ENCODE measurements at places on chromosomes 12 and 14.
A peak's percentile ranks its signal among the peaks of the same experiment; 100 is the strongest.

DNA sequence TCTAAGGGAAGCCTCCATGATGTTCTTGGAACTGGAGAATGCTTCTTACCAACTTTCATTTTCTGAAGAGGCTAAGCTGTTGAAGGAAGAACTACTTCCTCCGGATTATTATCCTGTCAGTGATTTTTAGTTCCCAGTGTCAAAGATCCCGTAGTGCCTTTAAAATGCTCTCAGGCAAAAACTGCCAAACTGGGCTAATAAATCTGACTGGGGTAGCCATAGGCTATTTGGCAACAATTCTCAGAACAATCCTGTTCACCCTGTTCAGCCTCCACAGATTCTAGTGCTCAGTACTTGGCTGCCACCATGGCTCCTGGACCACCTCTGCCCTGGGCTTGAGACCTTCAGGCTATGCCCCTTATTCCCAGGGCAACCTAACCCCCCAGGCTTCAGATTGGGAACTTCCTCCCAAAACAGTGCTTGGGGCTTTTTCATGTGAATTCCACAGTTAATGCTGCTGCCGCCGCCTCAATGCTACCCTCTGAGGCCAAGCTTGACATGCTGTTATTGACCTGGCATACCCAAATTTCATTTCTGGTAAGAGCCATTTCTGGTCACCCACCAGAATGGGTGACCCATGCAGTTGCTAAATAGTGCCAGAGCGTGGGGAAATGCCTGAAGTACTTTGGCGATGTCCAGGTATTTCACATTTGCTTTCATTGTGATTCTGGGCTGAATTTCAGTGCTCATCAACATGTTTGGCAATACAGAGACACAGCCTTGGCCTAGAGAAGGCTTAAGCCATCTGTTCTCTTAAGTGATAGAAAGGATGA, 110.0 kb upstream of the ARHGAP5 start:
- no peak for DNase-seq

- peak; percentile 39 for DNase-seq
Measured at GRCh38 chr12:75177997-75178396, 31.6 kb downstream of the KCNC2 start.

DNA sequence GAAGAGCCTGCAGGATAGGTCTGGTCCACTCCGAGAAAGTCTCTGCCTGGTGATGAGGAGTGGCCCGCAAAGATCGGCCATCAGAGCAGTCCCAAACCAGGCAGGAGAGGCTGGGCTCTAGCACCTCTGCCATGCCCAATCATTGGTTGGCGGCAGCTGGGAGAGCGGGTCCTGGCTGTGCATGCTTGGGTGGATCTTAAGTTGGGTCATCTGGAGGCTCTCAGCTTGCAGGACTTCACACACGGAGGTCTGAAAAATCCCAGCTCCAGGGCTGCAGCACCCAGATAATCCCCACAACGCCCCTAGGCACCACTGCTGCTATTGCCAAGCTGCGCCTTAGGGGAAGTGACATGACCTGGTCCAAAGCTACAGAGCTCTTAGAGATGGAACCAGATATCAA, 766.7 kb upstream of the TBX3 start:
- no peak for DNase-seq

GRCh38 chr14:100902295-100903133, 1.0 kb downstream of the RTL1 start:
- DNase-seq = no peak

DNA sequence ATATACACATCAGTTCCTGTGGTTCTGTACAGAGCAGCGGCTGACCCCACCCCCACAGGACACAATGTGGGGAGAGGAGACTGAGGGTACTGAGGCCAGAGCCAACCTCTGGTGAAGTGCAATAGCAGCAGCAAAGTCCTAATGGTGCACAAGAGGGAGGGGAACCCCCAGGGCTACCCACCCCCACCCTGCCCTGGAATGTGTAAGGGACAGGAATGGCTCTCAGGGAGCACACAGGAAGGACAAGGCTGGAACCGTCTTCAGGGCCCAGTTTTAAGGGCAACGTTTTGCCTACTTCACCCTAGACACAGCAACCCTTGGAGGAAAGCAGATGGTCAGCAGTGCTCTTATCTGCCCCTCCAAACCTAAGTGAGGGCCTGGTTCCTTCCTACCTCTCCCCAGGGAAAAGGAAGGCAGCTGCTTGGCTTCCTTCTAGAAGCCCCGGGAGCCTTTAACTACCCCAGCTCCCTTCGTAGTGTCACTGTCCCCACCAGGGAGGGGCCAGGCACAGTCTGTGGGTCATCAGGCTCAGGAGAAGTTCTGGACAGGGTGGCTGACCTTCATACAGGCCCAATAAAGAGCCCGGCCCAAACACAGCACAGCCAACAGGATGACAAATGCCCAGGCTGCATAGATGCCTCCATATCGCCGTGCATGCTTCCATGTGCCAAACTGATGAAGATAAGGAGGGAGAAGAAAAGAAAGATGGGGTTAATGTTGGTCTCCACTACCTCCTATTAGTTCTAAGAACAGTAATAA, 3.0 kb downstream of the PIP4P1 start:
- DNase-seq = no peak

- DNase-seq = no peak
Measured at GRCh38 chr14:98244162-98244948, 1027.6 kb downstream of the BCL11B start.

DNA sequence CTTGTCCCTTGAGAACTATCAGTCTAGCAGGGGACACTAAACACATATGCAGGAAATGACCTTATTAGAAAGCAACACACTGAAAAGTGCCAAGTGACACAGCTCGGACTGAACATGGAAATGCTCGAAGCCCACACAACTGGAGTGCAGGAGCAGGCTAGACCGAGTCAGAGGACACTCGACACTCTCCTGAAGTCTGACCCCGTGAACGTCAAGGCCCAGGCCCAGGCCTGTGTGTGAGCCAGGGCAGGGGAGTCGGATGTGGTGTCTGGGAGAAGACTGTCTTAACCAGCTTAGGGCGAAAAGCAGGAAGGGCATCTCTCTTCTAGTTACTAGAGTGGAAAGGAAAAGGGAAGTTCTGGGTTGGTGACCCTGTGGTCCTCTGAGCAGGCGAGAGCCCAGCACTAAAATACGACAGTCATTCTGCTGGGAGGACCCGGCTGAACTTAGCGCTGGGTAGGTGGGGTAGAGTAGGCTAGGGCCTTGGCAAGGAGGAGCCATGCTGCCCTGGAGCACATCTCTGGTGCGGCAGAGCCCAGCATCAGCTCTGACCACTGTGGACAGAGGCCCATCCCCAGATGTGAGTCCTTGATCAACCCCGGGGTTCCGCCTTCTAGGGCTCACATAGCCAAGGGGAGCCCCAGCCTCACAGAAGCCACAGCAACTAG, 93.0 kb downstream of the NTF3 start:
- no peak for DNase-seq

DNA sequence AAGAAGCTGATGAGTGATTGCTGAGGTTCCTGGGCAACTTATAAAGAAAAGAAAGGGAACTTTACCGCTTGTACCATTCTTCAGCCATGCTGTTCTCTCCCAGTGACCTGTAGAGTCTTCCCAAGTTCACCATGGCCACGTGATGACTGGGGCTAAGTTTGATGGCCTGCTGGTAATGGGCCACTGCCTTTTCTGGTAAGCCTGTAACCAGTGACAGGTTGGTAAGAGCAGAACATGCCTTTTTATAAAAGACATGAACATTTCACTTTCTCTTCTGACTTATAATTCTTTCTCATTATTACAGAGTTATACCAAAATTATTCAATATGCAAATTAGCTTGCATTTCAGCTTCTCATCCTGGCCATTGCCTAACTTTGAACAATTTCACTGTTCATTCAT, 20.9 kb upstream of the OVCH1 start:
- DNase-seq = no peak

GRCh38 chr14:23362200-23362599, 2.8 kb downstream of the EFS start:
- no peak for DNase-seq

GRCh38 chr14:101834800-101835547, 73.5 kb downstream of the PPP2R5C start:
- peak; percentile 45 for DNase-seq

- no peak for DNase-seq
Measured at GRCh38 chr12:607541-608001, 55.7 kb downstream of the NINJ2 start.

- DNase-seq = no peak
Measured at GRCh38 chr12:13179211-13180074, 17.1 kb upstream of the EMP1 start.

- no peak for DNase-seq
Measured at GRCh38 chr12:64061868-64062375, 160.2 kb downstream of the KICS2 start.

- no peak for DNase-seq
Measured at GRCh38 chr14:101713621-101714349, 47.7 kb upstream of the PPP2R5C start.

DNA sequence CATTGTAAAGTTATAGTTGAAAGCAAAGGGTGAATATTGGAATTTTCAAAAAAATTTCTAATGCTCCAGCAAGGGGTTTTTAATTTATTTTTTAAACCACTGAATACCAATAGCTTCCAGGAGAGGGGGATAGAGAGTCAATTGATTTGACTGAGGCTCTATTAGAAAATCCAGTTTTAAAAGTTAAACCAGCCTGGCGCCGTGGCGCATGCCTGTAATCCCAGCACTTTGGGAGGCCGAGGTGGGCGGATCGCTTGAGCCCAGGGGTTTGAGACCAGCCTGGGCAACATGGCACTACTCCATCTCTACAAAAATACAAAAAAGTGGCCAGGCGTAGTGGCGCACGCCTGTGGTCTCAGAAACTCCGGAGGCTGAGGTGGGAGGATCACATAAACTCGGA, 150.1 kb downstream of the SLC38A4 start:
- no peak for DNase-seq

DNA sequence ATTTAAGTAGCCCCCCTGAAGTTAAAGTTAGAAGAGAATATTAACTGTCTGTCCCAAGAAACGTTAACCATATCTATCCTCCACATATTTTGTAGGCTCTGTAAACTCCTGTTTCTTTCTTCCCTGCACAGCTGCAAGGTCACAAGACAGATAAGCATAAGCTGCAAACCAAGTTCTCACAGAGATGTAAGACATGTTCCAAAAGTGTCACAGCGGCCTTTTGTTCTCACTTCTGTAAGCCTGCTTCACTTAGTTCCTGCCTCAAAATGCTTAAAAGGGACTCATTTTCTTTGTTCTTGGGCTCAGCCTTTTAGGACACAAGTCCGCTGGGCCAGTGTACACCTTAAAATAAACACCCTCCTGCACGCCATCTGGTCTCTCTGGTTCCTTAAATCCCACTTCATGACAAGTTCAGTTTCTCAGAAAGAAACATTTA, 3.2 kb downstream of the RNASE1 start:
- DNase-seq = no peak

DNA sequence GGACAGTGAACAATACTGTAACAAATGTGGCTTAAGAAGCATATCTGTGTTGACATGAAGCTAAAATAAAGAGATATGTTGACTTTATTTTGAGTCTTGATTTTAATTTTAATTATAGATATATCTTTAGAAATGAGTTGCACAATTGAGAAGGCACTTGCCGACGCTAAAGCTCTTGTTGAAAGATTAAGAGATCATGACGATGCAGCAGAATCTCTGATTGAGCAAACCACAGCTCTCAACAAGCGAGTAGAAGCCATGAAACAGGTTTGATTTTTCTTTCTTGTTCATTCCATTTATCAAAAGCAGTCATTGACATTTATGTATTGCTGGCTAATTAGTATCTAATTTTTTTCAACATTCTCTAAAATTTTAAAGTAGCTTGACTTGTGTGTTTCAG, 15.8 kb downstream of the FGFR1OP2 start:
- no peak for DNase-seq

- DNase-seq = no peak
Measured at GRCh38 chr12:32344047-32344446, 55.3 kb upstream of the FGD4 start.

DNA sequence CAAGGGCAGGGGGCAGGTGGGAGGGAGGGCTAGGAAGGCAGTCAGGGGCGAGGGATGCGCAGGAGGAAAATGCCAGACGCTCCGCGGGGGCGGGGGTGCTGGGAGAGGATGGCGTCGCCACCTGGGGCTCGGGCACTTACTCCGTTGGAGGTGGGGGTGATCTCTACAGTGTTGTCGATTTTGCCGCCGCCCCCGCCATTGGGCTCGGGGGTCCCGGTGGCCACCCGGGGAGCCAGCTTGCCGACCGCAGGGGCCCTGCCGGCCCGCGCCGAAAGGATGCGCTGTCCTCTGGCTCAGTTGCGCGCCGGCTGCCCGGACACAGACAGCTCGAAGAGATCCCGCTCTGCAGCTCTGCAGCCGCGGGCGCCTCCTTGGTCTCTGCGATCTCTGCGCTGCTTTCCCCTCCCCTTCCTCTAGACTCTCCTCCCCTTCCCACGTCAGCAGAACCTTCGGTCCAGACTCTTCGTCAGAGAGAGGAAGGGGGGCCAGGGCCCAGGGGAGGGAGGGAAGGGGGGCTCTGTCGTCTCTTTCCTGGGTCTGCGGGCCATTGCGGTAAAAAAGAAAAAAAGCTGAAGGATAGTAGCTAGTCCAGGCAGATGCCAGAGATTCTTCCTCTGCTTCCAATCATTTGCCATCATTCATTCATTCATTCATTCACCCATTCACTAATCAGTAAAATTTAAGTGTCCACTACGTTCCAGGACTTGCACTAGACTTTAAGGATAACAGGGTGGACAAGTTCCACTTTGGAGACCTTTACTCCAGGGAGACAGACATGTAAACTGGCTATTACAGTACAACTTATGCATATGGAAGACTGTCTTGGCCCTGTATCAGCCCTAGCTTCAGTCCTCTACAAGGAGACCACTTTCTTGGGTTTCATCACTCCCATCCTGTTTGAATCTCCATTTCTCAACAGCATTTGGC, at the start of gene SLC22A17:
TSS of gene SLC22A17 (minus strand) at position 382 of the 927 bp plus-strand sequence.
- DNase-seq = peak; percentile 58

DNA sequence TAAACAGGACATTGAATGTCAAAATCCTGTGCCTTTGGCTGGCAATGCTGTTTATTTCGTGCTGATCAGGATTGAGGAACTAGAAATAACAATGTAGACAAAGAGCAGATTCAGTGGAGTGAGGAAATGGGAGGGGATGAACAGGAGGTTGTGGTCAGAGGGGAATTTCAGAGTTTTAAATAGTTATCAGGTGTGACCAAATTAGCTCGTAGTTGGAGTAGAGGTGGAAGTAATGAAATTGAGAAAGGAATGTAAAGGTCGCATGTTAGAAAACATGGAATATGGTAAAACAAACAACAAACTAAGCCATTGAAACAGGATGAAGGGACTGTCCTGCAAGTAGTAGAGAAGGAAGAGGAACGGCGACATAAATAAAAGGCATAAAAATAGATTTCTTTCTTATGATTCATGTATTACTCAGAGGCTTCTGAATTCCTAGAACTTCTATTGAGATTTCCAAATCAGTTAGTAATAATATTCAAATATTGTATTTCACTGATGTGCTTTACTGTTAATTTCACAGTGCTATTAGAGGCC, 9.5 kb upstream of the SAV1 start:
- no peak for DNase-seq

GRCh38 chr14:100890061-100890850, 13.3 kb downstream of the RTL1 start:
- DNase-seq = no peak

DNA sequence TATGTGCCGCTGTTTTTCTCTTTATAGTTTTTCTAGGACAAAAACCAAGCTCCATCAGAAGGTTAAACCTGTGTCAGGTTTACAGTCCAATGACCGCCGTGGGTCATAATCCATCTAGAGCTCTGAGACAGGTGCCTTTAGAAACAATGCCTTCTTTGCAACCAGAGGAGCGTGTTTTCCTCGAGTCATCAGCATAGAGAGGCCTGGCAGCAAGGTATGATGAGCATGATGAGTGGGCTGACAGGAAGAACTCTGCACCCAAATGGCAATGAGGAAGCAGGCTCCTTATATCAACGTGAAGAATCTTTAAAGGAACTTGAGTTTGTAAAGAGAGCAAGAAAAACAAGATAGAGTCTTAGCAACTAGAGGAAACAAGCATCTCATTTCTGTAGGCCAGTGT, 60.5 kb upstream of the NUDT4 start:
- DNase-seq = no peak
